Left renal pelvis (tissue), 4 donors: ENCODE measurements at places on chromosomes 13 and 19.

DNA sequence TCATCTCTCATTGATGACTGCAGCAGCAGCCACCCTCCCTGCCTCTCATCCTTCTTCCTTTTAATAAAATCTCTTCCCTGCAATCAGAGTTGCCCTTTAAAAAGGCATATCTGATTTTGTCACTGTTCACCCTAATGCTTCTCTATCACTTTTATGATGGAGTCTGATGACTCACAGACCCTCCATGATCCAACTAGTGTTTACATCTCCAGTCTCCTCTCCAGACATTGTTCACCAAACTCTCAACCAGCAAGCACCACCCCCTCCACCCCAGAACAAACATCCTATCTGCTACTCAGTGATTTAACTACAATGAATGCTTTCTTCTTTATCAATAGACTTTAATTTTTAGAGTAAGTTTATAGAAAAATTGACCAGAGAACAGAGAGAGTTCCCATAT is 59.5 kb downstream of the TNFSF11 start:
- DNase-seq, result no peak

DNA sequence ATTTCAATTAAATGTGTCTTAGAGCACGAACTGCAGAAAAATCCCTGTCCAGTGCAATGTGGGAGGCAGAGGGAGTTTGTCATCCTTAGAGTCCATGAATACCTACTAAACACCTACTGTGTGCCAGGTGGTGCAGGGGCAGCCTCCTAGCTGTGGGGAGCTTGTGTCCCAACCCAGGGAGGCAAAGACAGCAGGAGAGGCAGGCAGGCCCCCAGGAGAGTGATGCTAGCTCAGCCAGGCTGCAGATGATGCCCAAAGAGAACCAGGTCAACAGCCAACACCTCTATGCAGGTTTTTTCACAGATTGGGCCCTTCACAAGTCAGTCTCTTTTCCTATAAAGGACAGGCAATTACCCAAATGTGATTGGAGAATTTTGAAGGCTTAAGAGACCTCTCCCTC is 108.2 kb upstream of the UQCRFS1 start:
- no peak for DNase-seq

DNA sequence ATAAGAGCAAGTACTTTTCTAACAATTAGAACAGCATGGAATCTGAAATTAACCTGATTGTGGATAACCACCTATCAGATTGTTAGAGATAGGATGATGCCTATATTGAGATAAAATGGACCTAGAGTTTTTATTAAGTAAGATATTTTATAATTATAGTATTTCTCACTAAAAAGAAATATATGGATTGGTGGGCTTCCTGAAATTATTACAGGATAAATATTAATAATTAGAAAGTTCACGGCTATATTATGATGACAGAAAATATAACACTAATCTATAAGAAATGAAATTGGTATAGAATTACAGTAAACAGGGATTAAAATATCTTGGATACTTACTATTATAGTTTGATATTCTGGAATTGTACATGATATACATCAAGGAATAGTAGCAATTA is 378.0 kb upstream of the SPRY2 start:
- no peak for DNase-seq

DNA sequence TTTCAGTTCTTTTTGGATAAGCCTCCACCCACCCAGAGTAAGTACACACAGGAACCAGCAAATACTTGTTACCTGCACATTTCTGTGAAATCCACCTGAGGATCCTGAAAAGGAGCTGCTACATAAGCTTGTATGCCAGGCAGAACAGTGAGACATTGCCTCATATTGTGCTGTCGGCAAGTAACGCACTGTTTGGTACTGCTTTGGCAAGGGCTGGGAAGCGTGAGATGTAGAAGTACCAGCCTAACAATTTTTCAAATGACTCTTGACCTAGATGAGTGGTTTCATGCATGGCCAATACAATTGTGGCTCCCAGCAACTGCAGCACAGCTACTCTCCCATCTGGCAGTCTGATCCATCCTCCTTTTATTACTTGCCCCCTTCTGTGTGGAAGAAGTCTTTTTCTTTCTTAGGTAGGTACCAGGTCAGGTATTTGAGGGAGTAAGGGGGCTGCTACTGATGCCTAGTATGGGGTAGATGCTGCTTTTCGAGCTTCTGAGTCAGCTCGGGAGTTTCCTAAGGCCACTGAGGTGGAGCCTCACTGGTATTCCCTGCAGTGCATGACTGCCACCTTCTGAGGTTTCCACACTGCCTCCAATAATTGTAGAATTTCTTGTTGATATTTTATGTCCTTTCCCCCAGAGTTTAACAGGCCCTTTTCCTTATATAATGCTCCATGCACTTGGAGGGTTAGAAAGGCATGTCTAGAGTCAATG is 52.2 kb downstream of the ZNF737 start:
- DNase-seq, result no peak

GRCh38 chr13:77415253-77416071 is 88.6 kb upstream of the MYCBP2 start:
- DNase-seq, result no peak

DNA sequence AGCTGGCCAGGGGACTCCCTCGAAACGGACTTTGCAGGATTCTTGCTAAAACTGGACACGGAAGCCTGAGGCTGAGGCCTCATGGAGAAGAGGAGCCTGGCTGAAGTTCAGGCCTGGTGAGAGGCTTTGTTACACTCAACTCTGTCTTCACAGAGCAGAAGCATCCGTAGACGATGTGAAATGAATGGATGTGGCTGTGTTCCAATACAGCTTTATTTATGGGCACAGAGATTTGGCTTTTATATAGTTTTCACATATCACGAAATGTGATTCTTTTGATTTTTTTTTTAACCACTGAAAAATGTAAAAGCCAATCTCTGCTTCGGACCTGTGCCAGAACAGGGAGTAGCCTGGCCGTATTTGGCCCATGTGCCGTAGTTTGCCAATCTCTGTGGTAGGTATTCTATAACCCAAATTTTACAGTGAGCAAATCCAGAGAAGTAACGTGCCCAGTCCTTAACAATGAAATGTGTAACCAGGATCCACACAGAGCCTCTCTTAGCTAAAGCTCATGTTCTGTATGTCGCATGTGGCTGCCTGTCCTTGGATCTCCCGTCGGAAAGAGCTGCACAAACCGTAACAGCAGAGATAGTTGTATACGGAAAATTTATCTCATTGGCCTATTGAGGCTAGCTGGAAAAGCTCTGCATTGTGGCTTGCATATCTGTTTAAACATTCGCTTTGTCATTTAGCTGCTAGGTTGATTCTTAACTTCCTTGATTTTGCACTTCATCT is 171.6 kb upstream of the RNF113B start:
- DNase-seq, result no peak

DNA sequence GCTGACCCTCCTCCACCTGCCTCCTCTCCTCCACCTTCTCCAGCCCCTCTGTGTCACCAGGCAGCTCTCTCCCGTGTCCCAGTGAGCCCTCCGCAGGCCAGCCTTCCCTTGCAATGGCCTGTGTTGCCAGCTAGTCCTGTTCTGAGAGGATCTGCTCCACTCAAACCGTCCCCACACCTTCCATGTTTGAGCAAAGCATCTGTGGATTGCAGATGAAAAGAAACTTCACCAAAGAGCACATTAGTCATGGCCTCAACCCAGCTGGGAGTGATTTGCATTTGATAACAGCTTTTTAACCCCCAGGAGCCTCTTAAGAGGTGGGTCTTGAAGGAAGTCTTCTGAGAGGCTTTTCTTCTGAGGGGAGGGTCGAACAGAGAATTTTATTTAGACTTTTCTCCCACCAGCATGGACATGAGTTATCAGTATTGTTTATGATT is 72.8 kb downstream of the COL4A2 start:
- no peak for DNase-seq

DNA sequence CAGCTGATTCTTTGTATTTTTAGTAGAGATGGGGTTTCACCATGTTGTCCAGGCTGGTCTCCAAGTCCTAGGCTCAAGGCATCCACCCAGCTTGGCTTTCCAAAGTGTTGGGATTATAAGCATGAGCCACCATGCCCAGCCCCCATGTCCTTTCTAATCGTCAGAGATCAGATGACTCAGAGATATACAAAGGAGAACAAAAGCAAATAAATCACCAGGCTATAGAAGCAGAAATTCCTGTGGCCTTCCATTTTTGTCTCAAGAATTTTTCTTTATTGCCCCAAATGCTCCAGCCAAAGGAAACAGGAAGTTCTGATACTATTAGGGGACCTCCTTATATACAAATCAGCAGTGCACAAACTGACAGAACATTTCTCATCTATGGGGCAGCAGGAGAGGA is 207.8 kb downstream of the RFC3 start:
- DNase-seq, result no peak
